Stimulated activated CD8-positive, alpha-beta memory T cell treated with anti-CD3 and anti-CD28 coated beads, Interleukin-15, amount 100 ng/mL, for 48 hours (primary cell): ENCODE measurements at places on chromosomes 7 and 10.

GRCh38 chr7:107948645-107949442, 54.1 kb downstream of the LAMB1 start:
- no peak for DNase-seq

DNA sequence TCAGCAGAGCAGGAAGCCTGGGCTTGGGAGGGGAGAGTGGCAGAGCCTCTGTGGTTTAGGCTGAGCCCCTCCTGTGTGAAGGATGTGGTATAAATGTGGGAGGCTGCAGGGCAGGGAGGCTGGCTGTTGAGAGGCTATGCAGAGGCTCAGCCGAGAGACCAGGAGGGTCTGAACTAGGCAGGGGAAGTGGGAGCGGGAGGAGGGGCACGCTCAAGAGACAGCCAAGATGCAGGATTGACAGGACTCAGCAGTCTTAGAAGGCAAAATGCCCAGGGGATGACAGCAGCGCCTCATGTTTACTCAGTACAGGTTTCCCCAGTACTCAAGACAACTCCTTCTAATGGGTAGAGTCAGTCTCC, 24.3 kb downstream of the BTBD16 start:
- no peak for DNase-seq

- DNase-seq, result no peak
These were observed 743.8 kb upstream of the LRRN3 start for GRCh38 chr7:110347081-110347480.

DNA sequence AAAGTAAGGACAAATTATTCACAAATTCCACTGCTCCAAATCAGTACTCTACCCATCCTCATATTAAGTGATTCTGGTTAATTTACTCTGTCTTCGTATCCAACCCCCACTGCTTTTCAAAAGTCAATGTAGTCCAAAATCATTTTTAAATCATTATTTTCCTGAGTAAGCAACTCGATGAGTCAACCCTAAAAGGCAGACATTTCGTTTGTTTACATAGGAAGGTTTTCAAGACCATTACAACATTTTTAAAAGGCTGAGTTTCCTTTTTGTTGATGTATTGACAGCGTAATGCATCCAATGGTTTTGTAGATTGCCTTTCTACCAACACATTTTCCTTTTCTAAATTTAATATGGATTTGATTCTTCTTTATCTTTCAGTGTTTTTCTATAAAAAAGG, 523.0 kb upstream of the ANKRD30A start:
- DNase-seq, result no peak

GRCh38 chr7:41889472-41889871, 186.6 kb upstream of the INHBA start:
- DNase-seq, result no peak

DNA sequence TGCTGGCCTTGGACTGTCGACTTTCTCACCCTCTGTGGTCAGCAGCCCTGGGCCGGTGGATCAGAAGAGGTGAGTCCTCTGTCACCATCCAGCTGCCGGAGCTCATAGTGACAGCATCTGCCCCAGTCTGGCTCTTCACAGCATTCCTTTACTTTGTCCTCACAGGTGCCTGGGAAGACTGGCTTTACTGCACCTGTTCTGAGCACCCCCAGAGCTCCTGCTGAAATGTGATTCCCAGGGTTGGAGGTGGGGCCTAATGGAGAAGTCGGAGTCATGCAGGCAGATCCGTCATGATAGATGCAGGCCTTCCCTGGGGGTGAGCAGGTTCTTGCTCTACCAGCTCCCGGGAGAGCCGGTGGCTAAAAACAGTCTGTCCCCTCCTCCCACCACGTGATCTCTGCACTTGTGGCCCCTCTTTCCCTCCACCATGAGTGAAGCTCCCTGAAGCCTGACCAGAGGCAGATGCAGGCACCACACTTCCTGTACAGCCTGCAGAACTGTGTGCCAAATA, 171.5 kb downstream of the ZMYND11 start:
- no peak for DNase-seq

DNA sequence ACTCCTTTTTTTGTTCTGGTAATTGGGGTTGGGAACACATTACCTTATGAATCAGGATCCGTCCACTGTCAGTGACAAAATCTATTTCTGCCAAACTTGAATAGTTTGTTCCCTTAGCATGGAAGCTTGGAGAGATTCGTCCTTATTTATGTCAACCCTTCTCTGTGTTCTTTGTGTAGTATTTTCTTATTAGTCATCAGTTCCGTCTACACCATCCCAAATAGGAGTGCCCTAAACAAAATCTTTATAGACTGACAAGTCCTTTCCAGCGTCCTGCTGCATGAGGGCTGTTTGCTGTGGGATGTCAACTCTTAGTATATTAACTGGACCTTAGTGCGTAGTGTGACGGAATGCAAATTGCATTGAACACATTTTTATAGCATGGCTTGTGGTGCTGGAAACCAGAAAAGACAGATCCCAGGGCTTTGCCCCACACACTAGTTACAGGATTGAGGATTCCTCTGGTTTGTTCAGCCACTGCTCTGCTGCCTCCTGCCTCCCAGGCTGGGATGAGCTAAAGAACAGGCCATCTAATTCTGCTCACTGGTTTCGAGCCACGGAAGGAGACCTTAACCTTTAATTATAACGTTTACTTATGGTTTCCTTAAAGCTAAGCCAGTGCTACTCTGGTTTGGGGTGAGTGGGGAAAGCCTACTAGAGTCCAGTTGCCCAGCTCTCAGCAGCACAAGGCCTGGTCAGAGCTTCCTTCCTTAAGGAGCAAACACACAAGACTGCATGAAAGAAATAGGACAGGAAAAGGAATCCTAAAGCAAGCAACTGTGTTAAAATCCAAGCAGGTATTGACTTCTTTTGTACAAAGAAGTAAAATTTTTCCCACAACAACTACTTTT, 194.4 kb downstream of the CCSER2 start:
- DNase-seq, result no peak

DNA sequence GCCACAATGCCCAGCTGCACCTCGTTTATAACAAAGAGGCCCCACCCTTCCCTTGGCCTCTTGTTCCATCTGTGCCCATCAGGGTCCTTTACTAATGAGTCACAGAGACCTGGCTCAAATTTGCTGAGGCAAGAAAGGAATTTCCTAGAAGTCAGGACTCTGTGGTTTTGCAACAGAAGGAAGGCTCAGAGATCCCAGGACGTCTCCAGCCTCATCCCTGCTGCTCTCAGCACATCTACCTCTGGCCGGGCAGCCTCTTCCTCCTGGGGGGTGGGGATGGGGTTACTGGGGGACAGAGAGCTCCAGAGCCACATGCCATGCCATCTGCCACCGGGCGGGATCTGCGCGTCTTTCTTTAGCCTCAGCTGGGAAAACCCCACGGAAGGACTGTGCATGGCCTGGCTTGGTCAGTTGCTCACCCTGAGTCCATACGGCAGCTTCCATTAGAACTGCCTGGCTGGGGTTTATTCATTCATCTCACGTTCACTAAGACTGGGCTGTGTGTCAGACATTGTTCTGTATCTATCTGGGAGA, 41.9 kb upstream of the PSMG3 start:
- no peak for DNase-seq

DNA sequence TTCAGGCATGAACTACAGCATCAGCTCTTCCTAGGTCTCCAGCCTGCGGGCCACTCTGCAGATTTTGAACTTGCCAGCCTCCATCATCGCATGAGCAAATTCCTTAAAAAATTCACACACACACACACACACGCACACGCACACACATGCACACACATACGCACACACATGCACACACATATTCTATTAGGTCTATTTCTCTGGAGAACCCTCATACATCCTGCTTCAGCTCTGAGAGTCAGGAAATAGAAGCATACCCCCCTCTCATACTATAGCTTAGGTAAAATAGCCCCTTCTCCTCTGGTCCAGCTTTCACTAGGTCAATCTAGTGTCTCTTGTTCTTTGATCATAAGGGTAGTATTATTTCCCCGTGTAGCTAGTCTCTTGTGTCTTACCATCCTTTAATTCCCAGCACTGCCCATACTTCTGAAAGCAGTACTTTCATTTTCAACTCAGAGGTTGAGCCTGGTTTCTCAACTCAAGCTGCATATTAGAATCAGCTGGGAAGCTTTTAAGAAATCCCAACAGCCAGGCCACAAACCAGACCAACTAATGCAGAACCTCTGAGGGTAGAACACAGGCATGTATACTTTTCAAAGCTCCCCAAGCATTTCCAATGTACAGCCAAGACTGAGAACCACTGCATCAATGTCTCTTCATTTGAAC, 30.9 kb upstream of the ITGB8 start:
- DNase-seq, result no peak

GRCh38 chr10:14757394-14757793, 17.3 kb downstream of the FAM107B start:
- DNase-seq, result no peak

GRCh38 chr10:84166620-84167288, 6.8 kb upstream of the GPR15LG start:
- no peak for DNase-seq

GRCh38 chr7:24555184-24555583, 18.1 kb upstream of the PALS2 start:
- DNase-seq, result no peak

DNA sequence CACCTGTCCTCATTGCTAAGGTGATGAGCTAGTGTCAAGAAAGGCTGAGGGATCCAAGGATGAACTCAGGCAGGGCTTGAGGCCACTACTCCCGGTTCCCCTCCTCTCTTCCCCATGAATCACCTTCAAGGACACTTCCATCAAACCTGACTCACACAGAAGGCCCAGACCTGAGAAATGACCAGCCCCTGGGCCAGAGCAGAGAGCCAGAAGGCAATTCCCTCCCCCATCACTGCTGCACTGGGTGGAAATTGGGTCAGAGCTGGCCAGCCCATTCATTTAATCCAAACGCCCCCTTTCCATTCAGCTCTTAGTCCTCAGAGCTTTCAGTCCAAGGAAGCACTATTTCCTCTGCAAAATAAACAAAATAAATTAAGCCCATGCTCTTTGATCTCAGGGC, 182.0 kb downstream of the KCNMA1 start:
- DNase-seq, result no peak

GRCh38 chr10:31343009-31343408, 24.0 kb downstream of the ZEB1 start:
- DNase-seq, result no peak

DNA sequence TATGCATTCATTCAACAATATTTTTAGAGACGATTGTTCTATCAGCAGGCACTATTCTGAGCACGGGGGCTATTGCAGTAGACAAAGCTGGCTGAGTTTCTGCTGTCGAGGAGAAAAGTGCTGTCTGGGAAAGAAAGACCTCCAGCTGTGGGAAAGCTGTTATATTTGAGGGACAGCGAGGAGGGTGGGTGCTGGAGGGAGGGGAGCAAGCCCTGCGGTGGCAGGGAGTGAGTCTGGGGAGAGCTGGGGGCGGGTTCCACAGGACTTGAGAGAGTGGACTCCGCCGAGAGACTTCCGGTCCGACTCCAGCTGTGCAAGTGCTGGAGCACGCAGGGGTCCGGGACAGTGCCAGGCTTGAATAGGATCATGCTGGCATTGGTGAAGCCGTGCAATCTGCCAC, 602.1 kb upstream of the FOXK1 start:
- no peak for DNase-seq

GRCh38 chr7:2092279-2092678, 140.5 kb downstream of the MAD1L1 start:
- DNase-seq, result no peak

- no peak for DNase-seq
These were observed 34.4 kb downstream of the VSTM4 start for GRCh38 chr10:49080965-49081364.

DNA sequence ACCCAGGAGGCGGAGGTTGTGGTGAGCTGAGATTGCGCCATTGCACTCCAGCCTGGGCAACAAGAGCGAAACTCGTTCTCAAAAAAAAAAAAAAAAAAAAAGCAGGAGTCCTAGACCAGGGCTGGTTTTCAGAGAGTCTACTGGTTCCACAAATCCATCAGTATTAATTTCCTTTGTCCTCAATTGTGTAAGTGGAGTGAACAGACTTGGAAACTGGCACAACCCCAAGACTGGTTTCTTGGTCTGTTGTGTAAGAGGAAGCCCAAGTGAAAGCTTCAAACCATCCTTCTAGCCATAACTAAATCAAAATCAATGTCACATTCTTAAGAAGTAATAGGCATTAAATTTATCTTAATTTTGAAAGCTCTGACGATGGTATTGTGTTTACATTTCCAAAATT, 213.6 kb downstream of the DGKI start:
- DNase-seq, result no peak

GRCh38 chr7:158950914-158951635, 94.7 kb downstream of the DYNC2I1 start:
- DNase-seq, result no peak

DNA sequence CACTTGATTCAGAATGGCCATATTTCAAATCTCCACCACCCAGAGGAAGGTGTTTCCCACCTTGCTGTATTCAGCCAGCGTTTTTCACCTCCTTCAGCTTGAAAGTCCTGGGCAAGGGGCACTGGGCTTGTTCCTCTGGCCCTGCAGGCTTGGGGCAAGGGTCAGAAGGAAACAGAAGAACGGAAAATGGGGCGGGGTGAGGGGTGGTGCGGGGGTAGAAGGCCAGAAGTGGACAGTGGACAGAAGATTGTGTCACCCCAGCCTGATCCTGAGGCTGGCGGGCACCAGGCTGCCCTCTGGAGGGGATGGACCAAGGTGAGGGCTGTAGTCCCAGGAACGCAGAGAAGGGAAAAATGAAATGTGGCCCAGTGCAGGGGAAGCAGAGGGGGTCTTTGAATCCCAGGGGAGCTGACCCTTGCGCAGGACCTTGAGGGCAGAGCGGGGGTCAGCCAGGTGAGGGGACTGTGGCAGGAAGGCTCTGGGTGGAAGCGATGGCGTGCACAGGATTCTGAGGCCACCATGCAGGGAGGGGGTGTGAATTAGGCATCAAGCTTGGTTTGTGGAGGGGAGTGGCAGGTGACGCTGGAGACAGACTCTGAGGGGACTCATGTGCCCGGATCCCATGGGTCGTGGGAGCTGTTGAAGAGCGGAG, 23.0 kb downstream of the TMEM120A start:
- no peak for DNase-seq

DNA sequence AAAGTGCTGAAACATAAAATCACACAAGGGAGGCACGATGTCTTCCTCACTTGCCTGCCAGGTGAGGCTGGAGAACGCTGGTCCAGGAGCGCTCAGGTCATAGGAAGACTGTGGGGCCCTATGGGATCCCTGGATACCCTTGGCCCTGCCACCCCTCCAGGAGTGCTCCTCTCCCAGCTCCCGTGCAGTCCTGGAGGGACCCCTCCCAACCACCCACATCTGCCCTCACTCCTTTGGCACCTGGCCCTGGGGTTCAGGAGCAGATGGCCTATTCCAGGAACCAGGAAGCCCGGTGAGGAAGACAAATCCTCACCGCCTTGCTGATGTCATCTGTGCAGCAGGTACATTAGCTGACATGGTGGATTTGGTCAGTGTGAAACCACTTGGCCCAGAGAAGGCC, 3.7 kb upstream of the CXCL12 start:
- no peak for DNase-seq

DNA sequence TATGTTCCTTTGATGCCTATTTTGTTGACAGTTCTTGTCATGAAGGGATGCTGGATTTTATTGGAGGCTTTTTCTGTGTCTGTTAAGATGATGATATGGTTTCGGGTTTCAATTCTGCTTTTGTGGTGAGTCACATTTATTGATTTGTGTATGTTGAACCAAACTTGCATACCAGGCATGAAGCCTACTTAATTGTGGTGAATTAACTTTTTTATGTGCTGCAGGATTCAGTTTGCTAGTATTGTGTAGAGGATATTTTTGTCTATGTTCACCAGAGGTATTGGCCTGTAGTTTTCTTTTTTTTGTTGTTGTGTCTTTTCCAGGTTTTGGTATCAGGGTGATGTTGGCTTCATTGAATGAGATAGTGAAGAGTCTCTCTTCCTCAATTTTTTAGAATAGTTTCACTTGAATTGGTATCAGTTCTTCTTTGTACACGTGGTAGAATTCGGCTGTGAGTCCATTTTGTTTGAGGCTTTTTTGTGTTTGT, 345.9 kb downstream of the KIF20B start:
- no peak for DNase-seq
